ENCODE measurements at places on chromosomes 2 and 18.

GRCh38 chr2:27016801-27017325 is 15.9 kb upstream of the TMEM214 start:
- peak; percentile 50 for DNase-seq

GRCh38 chr18:28178720-28179119 is 1.8 kb upstream of the CDH2 start:
- peak; percentile 24 for DNase-seq

- peak; percentile 26 for DNase-seq
These were observed 1.5 kb upstream of the VSNL1 start for GRCh38 chr2:17538844-17539554.

DNA sequence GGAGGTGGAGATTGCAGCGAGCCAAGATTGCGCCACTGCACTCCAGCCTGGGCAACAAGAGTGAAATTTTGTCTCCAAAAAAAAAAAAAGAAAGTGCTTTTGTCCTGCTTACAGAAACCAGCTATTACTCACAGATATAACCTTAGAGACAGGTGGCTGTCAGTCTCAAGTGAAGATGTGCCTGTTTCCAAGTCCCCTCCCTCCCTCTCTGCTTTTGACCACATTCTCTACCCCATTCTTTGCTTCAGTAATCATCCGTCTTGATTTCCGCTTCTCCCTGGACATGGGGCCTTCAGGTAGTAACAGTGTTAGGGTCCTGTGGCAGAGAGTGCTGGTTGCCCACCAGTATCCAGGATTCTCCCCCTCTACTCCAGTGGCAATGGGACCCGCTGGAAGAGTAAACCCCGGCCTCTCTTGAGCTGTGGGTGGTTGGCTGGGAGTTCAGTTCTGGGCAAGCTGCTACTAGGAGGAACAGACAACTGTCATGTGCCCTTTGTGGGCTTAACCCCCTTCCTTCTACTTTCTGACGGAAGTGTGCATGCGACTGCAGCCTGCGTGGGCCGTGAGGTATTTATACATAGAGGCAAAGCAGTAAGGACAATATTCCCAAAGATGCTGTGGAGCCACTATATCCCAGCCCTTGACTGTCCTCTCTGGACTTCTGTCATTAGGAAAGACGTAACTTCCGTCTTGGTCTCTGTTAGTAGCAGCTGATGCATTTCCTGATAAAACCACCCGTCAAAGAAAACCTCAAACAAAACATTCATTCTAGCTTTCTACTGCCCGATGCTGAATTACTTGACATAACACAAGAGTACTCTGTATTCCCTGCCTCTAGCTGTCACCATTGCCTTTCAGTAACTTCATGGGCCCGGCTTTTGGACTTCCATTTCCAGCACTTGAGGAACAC is 17.8 kb downstream of the PDCL3 start:
- DNase-seq: peak; percentile 24

DNA sequence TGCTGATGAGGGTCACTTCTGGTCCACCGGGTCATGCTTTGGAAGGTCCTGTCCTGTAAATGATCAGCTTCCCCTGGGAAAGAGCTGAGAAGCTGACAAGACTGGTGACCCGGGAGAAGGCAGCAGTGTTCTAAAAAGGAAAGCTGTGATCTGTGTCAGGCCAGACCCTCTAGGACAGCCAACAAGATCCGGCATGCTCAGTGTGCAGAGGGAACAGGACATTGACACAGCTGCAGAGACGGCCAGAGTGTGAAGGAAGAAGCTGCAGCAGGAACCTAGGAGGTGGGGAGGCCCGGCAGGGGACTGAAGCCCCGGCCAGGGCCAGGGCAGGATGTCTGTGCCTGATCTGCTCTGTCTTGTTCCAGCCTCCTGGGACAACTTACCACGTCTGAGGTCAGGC is 372.7 kb upstream of the ID2 start:
- no peak for DNase-seq

Measured in frontal cortex (tissue), 4 donors.